ENCODE measurements at places on chromosomes 1 and 21. TPM values are rescaled to one million over a fixed set of nuclear protein-coding genes. Genes with fewer than 3 reads are reported as not detected.

- no peaks in the 10 kb centered on the region for H3K27me3 ChIP-seq
- peak overlapping the region; percentile 75 for H3K4me3 ChIP-seq
- H3K4me1 ChIP-seq = peaks cover 66% of the 10 kb centered on the region
- no peak for DNase-seq
- H3K36me3 ChIP-seq = peaks cover 38% of the 10 kb centered on the region
- peak overlapping the region; percentile 34 for H3K27ac ChIP-seq
Observed at GRCh38 chr1:9689971-9690381, 38.4 kb downstream of the PIK3CD start.

GRCh38 chr1:48396208-48396607, 75.8 kb downstream of the SPATA6 start:
- no peaks in the 10 kb centered on the region for H3K36me3 ChIP-seq
- H3K4me3 ChIP-seq = no peak overlapping the region
- no peak for DNase-seq
- no peaks in the 10 kb centered on the region for H3K4me1 ChIP-seq
- no peaks in the 10 kb centered on the region for H3K27me3 ChIP-seq

DNA sequence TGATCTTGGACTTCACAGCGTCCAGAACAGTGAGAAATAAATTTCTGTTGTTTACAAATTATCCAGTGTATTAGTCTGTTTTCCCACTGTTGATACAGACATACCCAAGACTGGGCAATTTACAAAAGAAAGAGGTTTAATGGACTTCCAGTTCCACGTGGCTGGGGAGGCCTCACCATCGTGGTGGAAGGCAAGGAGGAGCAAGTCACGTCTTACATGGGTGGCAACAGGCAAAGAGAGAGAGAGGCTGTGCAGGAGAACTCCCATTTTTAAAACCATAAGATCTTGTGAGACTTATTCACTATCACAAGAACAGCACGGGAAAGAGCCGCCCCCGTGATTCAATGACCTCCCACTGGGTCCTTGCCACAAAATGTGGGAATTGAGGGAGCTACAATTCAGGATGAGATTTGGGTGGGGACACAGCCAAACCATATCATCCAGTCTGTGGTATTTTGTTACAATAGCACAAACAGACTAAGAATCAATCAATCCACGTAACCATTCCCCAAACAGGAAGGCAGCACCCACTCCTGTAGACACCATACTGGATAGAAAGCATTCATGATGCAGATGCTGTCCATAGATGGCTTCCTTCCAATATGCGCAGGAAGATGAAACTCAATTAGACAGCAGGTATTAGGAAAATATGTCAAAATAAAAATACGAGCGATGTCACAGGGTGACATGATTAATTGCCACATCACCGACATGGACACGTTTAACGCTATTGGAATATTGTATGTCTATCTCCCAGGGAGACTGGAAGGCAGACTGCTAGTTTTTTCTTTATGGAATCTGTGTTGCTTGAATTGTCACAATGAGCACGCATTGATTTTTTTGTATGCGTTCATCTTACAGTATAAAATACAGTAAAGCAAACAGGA, 22.8 kb downstream of the ECE1 start:
- H3K4me1 ChIP-seq = peaks cover 9% of the 10 kb centered on the region
- no peaks in the 10 kb centered on the region for H3K27me3 ChIP-seq
- no peak for DNase-seq

- H3K36me3 ChIP-seq = no peaks in the 10 kb centered on the region
- H3K27me3 ChIP-seq = peaks cover 17% of the 10 kb centered on the region
- H3K4me1 ChIP-seq = peaks cover 28% of the 10 kb centered on the region
- no peak for DNase-seq
- H3K27ac ChIP-seq = no peak overlapping the region
- H3K4me3 ChIP-seq = no peak overlapping the region
Observed at GRCh38 chr1:156108057-156108456, 6.5 kb upstream of the LMNA start.

DNA sequence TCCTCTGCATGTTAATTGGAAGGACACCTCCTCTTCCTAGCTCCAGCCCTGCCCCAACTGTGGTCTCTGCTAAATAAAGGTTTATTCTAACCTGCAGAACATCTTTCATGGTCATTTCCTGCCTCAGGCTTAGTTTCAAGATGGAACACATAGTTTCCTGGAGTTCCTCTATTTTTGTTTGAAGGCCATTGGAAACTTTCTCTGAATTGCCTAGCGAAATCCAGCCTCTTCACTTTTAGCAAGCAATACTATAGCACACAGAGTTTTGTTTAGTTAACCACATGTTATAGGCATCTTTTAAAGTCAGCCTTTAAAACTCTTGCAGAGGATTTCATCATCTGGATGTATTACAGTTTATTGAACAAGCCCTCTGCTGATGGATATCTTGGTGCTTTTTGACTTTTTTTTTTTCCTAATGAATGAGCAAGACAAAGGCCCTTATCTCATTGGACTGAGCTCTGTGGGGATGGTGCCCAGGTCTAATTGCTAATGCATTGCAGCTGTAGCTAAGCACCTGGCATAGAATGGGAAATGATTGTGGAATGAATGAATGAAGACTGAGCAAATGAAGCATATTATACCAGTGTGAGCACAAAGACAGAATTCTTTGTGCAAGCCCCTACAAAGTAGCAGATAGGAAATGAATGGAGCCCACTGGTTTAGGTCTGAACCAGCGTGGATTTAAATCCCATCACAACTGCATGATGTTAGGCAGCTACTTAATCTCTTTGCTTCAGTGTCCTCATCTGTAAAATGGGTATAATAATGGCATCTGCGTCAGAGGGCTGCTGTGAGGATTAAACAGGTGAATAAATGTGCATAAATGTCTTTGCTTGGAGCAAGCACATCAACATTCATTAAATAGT, 641 bp upstream of the CFAP107 start:
- peaks cover 9% of the 10 kb centered on the region for H3K4me1 ChIP-seq
- H3K27ac ChIP-seq = no peak overlapping the region
- H3K27me3 ChIP-seq = peaks cover 26% of the 10 kb centered on the region
- H3K36me3 ChIP-seq = no peaks in the 10 kb centered on the region

DNA sequence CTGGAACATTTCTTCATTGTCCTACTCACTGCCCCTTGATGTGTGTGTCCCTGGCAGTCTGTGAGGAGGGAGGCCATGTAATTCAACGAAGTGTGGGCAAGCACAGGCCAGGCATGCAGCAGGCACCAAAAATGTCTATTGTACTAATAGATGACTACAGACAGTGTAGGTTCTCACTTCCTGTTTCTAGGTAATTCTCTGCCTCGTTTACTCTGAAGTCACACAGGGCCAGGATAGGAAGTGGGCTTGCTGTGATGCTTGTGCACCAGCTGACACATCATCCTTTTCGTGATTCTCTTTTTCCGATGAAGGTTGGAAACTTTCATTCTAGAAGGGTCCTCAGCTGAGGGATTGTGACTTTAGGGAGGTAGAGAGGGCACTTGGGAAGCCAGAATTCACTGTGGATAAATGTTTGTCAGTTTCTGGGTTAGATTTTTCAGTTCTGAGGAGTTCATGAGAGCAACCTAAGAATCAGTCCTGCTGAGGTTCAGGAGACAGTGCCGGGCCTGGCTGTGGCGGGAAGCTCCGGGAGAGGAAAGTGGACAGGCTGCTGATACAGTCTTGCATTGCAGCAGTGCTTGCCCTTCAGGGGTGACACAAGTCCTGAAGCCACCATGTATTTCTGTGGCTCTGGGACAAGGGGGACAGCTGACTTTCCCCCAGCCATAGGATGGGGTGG, 4.3 kb upstream of the CSF1 start:
- H3K27me3 ChIP-seq = no peaks in the 10 kb centered on the region
- peak; percentile 86 for DNase-seq
- peaks cover 60% of the 10 kb centered on the region for H3K4me1 ChIP-seq
- peak overlapping the region; percentile 97 for H3K27ac ChIP-seq
- H3K36me3 ChIP-seq = peaks cover under 1% of the 10 kb centered on the region

- no peak overlapping the region for H3K27ac ChIP-seq
- no peaks in the 10 kb centered on the region for H3K4me1 ChIP-seq
Observed at GRCh38 chr1:231187571-231187970, 25.7 kb downstream of the TRIM67 start.

The ADORA3 gene
- not detected for total RNA-seq

The CYP4B1 gene
- not detected for total RNA-seq

- peak; percentile 52 for DNase-seq
- H3K4me1 ChIP-seq = peaks cover 1% of the 10 kb centered on the region
- no peaks in the 10 kb centered on the region for H3K36me3 ChIP-seq
- H3K27me3 ChIP-seq = peaks cover 6% of the 10 kb centered on the region
Observed at GRCh38 chr1:197868751-197869489, 33.5 kb upstream of the C1orf53 start.

GRCh38 chr1:223048026-223048425, 95.0 kb downstream of the TLR5 start:
- peaks cover 2% of the 10 kb centered on the region for H3K27me3 ChIP-seq
- DNase-seq = no peak
- H3K4me1 ChIP-seq = no peaks in the 10 kb centered on the region
- no peak overlapping the region for H3K27ac ChIP-seq
